ENCODE measurements at places on chromosomes 5 and 9.

DNA sequence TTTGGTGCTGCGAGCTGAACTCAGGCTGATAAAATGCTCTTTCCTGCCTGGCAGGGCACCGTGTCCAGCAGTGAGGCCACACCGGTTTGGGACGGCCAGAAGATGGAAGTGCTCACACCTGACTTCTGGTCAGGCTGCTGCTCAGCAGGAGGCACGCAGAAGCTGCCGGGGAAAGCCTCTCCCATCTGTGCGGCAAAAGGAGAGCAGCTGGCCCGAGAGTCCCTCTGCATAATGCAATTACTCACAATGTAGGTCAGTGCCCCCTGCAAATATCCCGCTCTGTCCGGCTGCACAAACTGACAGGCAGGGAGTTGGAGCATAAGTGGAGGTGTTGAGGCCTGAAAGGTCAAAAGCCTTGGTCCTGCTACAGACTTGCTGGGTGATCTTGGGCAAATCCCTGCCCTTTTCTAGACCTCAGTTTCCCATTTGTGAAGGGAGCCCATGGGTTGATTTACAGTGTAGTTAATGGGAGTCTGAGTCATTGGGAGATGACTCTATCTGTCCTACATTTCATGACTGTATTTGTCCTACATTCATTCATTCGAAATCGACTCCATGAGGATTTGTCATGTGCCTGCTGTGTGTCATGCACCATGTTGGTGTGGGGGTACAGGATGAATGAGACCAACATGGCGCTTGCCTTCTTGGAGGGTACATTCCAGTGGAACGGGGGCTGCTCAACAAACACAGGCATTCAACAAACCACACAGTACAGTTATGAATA is 61.8 kb upstream of the TBC1D2 start:
- no peak for DNase-seq

- DNase-seq, result no peak
These were observed 19.4 kb upstream of the RHOBTB3 start for GRCh38 chr5:95711501-95712346.

DNA sequence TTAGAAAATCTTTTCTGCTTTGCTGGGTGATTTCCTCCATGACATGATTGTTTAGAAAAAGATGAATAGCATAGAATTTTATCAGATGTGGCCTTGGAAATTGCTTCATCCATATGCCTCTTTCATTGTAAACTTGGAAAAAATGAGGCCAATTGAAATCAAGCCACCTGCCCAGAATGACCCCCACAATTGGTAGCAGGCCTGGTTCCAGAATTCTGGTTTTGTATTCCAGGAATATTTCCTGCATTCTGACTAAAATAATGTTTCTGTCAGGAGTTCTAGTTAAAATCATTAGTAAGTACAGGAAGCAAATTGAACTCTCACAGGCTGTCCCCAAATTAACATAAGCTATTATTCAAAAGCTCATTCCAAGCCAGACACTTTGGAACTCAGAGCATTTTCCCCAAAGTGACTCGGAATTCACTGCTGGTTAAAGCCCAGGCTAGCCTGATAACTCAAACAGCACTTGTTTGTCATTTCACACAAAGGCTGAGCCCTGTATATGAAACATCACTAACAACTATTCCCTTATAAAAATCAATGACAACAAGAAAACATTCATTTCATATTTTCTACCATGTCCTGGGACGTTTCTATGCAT is 75.1 kb upstream of the ADCY2 start:
- DNase-seq, result no peak

DNA sequence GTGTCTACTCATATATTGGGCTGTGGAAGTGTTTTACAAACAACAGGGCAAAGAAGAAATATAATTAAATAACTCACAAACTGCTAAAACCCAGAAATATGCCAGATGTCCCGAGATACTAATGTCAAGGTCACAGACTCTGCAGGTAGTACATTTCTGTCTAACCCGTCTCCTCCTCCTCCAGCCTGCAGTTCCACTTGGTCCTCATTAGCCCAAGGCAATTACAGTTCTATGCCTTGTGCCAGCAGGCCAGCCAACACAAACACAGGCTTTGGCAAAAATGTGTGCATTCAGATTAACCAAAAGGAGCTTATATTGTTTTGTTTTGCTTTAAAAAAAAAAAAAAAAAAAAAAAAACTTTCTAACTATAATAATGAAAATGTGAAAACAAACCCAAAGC is 148.8 kb downstream of the MYO10 start:
- DNase-seq, result no peak

GRCh38 chr5:16067415-16067814 is 112.2 kb downstream of the MARCHF11 start:
- DNase-seq, result no peak

- DNase-seq, result no peak
These were observed 373.6 kb downstream of the BNC2 start for GRCh38 chr9:16496908-16497307.

DNA sequence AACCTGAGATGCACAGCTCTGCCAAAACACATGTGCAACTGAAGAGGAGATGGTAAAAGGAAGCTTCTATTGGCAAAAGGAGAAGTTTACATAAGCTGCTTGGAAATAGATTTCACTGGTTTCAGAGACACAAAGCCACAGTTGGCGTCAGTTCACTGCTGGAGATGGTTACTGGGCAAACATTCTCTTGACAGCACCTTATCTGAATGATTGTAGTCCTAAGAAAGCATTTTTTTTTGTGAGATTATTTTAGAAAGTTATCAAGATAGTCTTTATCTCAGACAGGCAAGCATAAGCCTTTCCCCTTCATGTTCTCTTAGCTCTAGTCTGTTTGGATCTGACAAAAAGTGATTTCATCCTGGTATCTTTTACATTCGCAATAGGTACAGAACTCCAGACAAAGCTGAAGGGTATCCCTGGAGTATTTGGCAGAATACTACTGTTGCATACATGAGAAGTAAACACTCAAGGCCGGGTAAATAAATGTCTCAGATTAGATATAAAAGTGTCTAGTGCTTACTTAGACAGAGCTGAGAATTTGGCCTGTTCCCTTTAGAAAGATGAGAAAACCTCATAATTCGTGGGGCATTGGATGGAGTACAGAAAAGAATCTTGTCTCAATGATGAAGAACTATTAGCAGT is 1668.0 kb upstream of the NUDT12 start:
- DNase-seq, result no peak

GRCh38 chr5:109350537-109351270 is 59.1 kb downstream of the PJA2 start:
- DNase-seq, result no peak

DNA sequence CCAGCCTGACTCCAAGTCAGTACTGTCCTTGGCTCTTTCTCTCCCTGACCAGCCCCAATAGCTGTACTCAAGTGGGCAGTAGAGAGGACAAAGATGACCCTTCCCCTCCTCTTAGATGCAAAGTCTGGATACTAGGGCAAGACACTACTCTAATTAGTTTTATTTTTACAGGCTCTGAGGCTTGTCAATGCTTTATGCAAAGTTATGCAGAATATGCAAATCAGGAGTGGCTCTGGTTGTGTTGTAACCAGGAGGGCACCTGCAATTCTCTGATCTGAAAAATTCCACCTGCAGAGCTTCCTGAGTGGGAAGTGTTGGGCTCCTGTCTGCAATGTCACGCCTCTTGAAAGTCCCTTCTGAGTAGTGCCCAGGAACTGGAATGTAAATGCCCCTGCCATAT is 201.5 kb downstream of the RGS3 start:
- DNase-seq, result no peak

DNA sequence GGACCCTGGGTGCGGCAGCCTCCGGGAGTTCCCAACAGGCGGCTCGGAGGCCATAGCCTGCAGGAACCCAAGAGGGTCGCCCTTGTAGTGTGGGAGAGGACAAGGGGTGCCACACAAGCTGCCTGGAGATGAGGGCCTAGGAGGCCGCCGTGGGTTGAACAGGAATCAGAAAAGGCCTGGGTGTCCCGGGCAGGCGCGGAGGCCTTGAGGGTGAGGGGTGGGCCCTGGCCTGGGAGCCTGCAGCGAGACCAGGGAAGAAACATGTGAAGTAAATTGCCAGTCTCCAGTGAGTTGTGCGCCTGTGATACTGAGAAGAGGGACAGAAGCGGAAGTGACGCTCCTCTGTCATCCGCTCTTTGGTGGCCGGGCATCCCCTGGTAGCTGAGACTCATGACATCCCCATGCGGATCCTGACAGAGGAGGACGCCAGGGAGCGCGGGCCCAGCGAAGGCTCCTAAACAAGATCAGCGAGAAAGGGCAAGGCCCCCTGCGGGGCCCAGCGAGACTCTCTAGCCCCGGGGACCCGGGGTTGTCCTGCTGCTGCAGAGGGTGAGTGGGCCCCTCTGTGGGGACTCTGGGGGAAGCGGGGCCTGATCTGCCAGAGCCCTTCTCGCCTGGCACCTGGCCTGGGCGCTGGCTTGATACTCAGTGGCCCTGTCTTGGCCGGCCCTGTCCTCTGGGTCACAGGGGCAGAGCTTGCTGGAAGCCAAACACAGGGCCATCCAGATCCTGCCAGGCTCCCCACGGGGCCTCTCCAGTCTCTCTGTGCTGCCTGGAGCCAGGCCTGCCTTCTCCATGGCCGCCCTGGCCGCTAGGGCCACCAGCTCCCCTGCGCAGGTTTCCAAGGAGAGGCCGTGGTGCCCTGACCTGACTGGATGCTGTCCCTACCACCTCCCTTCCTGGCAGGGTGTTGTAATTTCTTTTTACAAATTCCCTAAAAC is 788.4 kb downstream of the TLE4 start:
- DNase-seq, result no peak

DNA sequence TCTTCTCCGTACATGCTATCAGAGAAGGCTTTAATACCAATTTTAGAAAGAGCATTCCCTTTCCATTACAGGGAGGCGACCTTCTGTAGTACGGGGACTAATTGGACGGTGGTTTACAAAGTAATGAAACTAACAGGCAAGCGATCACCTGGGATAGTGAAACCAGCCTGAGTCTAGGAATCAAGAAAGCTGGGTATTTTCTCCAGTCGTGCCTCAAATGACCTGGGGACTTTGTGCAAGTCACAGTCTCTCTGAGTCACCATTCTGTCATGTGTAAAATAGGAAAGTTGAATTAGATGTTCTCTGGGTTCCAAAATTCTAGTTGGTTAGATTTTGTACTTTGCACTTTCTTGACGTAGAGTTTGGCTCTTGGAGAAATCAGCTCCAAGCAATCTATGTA is 22.7 kb upstream of the SSBP2 start:
- DNase-seq, result no peak

GRCh38 chr5:74919487-74919886 is 53.3 kb upstream of the FAM169A start:
- peak; percentile 10 for DNase-seq

DNA sequence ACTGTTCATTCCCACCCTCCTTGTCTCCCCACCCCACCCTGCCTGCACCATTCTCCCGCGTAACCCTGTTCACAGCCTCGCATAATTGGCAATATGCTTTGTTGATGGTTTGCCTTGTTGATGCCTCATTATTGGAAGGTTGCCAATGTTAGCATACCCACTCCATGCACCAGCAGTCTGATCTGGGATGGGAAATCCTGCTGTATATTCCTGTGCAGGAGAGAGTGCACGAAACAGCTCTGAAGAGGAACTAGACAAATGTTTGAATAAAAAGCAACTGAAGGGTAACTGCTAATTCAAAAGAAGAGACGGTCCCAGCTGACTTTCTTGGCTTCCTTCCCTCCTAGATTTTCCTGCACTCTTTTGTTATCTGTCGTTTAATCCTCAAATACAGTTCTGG is 271.7 kb upstream of the TLE4 start:
- DNase-seq, result no peak

- no peak for DNase-seq
These were observed 189.0 kb upstream of the MEF2C start for GRCh38 chr5:89071941-89072331.

DNA sequence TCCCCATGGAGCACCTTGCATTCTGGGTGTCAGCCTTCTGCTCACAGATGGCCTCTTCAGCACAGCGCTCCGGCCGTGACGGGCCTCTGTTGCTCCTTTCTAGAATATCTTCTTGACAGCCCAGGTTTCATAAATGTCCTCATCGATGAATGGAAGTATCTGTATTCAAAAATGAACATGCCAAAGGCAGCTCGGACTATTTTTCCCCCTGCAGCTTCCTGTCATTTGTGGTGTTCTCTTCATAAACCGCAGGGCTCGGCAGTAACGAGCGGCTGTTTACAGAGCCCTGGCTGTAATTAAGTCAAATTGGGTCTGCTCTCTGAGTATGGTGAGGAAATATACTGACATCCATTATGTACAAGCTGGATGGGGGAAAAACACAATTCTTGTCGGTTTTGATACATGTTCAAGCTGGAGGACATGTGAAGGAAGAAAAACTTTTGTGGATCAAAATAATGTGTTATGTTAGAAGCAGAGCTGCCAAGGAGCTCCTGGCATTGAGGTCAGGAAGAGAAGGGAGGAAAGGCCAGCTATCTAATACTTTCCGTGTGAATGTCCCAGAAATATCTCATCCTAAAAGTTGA is 154.1 kb upstream of the CD180 start:
- DNase-seq, result peak; percentile 24

- DNase-seq, result no peak
These were observed 103.2 kb downstream of the PDE4D start for GRCh38 chr5:59790376-59790775.
